ENCODE measurements at places on chromosomes 6 and 20.

- no peak for DNase-seq
Measured at GRCh38 chr20:33814238-33814712, 3.1 kb downstream of the CHMP4B start.

DNA sequence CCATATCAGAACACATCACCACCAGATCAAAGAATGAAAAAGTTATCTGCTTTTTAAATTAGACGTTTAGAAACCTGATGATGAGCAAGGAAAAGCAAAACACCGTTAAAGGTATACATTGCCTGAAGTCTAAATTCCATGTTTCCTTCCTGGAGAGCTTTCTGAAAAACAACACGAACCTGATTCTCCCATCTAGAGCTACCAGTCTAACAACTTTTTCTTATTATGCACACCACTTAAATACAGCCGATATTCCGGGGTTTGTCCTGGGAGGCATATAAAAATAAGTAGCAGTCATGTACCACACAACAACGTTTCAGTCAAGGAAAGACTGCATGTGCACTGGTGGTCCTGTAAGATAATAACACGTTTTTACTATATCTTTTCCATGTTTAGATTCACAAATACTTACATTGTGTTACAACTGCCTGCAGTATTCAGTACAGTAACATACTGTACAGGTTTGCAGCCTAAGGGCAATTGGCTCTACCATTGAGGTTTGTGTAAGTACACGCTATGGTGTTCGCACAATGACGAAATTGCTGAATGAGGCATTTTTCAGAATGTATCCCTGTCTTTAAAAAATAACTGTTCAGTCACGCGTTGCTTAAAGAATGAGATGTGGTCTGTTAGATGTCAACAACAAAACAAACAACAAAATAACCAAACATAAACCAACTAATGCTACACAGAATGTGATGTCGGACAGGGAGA, 19.1 kb upstream of the LYRM2 start:
- no peak for DNase-seq

DNA sequence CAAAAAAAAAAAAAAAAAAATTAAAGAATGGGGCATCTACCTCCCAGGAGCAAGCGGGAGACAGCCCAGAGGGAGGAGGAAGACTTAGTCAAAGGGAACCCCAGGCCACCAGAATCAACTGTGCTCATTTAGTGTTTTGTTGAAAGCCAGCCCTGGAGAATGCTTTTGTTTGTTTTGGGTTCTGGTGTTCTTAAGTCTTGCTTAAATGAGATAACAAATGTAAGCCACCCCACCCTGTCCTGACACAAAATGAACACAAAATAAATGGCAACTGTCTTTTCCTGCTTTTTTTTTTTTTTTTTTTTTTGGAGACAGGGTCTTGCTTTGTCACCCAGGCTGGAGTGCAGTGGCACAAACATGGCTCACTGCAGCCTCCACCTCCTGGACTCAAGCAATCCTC, 165.0 kb upstream of the JARID2 start:
- no peak for DNase-seq

DNA sequence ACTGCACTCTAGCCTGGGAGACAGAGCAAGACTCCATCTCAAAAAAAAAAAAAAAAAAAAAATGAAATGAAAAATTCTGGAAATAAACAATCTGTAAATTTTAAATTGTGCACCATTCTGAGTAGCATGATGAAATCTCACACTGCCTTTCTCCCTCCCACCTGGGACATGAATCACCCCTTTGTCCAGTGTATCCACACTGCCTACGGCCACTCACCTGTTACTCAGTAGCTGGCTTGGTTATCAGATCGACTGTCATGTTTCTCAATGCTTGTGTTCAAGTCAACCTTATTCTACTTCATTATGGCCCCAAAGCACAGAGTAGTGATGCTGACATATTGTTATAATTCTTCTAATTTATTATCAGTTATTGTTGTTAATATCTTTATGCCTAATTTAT, 58.7 kb upstream of the MTHFD1L start:
- no peak for DNase-seq

DNA sequence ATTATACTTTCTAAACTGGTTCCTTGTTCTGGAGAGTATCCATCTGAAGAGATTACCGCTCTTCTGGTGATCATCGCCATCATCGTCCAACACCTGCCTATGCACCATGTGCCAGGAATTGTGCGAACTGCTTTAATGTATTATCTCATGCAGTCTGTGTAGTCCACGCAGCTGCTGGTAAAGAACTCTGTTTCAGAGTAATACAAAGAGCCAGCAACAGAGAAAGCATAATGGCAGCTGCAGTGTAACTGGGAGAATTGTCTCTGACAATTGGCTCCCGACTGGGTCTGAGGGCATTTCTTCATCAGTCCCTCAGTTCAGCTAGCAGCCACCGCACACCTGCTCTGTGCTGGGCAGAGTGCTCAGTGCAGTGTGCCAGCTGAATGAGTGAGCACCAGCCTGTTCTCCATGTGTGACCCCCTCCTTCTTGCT, 383.4 kb downstream of the GRIK2 start:
- DNase-seq = no peak
